Thymus (tissue), 14 donors: ENCODE measurements at places on chromosomes 16 and 17.

GRCh38 chr17:10032118-10032852 is 127.2 kb upstream of the RCVRN start:
- no peak for DNase-seq

DNA sequence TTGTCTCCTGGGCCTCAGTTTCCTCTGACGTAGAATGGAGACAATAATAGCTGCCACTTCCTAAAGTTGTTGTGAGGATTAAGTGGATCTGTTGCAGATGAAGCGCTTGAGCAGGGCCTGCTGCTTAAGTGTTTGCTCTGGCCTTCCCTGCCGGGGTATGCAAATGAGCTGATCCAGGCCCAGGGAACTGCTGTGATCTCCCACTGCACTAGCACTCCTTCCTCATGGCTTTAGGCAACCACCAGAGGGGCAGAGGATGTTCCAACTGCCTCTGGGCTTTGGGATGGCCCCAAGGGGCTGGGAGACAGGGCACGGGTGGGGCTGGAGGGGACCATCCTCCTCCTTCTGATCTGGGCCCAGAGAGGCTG is 6.2 kb downstream of the SBK1 start:
- DNase-seq = no peak

DNA sequence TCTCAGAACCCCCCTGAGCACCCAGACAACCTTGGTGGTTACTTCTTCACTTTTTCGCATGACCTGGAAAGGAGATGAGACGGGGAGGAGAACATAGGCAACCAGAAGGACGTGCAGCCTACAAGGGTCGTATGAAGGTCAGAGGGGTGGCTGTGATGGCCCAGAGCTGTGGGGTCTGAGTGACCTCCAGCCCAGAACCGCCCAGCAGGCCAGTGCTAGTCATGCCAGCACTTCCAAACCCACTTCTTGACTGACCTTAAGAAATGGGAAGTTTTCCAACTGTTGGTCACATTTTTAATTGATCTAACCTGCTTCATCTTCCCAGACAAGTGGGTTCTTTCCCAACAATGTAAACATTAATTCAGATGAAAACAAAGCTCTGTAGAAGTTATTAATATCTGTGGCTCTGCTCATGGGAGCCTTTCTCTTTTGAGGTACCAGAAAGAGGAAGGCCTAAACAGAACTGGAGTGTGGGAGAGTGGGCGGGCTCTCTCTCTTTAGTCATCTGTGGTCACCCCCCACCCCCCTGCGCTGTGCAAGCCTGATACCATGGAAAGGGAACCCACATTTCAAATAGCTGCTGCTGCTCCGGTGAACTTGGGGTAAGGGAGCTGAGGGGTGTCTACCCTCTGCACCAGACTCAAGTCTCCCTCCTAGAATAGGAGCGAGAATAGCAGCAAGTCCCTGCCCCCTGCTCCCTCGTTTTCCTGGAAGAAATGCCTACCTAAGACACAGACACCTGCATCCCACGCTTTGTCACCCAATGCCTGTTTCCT is 101.6 kb downstream of the RAB11FIP4 start:
- no peak for DNase-seq

GRCh38 chr17:8828517-8828875 is 29.3 kb upstream of the MFSD6L start:
- no peak for DNase-seq

- no peak for DNase-seq
Measured at GRCh38 chr17:38443356-38444031, 15.2 kb downstream of the ARHGAP23 start.

- no peak for DNase-seq
Measured at GRCh38 chr17:68182011-68182306, 65.9 kb upstream of the AMZ2 start.

- DNase-seq = no peak
Measured at GRCh38 chr17:47708864-47709541, 15.0 kb downstream of the TBKBP1 start.

- DNase-seq = no peak
Measured at GRCh38 chr16:86739178-86739577, 160.8 kb downstream of the FOXL1 start.

GRCh38 chr17:81961521-81962498 is 823 bp upstream of the NOTUM start:
- no peak for DNase-seq

GRCh38 chr16:67164599-67165061 is at the start of gene HSF4:
TSS of gene HSF4 (plus strand) at chr16:67164745. CDS start at chr16:67164812, 67 bp downstream.
- DNase-seq = no peak

- DNase-seq = no peak
Measured at GRCh38 chr16:50270510-50271147, 4.3 kb downstream of the ADCY7 start.

DNA sequence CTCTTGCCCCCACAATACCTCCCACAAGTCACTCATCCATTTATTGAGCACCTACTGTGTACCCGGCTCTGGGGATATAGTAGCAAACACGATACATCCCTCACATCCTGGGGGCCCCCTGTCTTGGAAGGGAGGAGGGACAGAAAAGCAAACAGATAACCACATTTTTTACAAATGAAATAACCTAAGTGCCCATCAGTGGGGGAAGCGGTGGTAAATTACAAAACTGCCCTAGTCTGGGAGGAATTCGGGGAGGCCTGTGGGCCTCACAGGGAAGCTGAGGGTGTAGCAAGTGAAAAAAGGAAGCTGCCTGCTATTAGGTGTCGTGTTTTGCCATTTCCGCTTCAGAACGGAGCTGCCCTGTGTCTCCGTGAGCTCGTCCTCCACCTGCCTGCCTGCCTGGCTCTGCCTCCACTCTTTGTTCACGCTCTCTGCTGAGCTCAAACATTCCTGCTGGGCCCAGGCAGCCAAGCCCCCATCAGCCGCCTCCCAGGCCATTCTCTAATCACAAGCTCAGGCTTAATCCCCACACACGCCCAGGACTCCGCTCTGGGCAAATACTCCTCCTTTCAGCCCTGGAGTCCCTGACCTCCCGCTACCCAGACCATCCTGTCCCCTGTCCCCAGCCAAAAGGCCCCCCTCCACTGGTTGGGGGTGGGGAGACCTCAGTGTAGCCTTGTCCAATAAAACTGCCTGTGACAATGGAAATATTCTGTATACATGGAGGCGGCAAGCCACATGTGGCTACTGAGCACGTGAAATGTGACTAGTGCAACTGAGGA is 10.2 kb upstream of the SEC14L5 start:
- DNase-seq = no peak

DNA sequence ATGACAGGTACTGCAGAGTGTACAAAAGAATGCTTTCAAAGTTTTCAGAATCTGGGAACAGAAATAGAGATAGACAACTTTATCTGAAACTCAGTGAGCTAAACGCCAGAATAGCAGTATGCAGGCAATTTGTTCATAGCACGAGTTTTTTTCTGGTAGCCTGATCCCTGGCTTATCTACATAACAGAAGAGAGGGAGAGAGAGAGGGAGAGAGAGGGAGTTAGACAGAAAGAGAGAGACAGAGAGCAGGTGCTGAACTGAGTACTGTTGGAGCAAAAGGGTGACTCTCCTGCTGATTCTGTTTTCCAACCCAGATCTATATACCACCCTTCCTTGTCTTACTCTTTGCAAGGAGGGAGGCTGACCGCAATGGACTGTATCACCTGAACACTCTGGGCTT is 388.0 kb upstream of the CA10 start:
- DNase-seq = no peak

DNA sequence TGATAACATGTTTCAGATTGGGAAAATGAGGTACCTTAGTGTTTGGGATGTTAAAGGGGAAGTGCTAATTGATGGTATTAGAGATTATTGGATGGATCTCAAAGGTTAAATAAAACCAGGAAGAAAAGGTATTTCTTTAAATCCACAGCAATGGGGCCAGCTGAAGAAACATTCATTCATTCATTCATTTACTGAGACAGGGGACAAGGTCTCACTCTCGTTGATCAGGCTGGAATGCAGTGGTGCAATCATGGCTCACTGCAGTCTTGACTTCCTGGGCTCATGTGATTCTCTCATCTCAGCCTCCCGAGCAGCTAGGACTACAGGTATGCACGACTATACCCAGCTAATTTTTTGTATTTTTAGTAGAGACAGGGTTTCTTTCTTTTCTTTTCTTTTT is 19.8 kb downstream of the EARS2 start:
- no peak for DNase-seq

DNA sequence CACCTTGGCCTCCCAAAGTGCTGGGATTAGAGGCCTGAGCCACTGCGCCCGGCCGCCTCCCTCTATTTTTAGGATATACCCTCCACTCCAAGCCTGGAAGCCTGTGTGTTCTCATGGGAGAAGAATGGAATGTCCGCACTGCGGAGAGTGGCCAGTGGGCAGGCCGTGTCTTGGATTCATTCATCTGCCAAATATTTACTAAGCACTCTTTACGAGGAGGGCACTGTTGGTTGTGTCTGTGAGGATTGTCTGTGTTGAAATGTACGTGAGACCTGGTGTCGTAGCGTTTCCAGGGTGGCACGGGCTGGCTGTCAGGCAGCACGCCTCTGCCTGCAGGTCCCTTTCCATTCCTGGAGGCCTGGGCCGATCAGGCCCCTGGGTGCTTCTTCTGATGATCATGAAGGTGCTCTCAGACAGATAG is 19.2 kb downstream of the PGS1 start:
- DNase-seq = no peak

DNA sequence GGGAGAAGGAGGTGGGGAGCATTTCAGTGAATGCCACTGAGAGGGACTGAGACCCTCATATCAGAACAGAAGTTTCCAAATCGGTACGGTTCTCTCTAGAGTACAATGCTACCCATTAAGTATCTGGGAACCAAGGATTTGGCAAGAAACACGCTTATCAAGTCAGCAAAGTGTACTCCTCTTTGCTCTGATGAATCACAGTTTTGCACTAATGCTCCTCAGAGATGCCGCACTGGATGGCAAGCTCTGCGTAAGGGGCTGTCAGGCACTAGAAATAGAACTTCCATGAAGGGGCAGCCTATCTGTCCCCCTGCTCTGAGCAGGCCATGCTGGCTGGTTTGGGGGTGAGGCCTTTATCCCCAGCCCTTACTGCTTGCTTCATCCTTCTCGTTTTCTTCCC is 4.8 kb upstream of the ABCC12 start:
- no peak for DNase-seq

- no peak for DNase-seq
Measured at GRCh38 chr16:51500306-51500705, 349.2 kb upstream of the SALL1 start.

- no peak for DNase-seq
Measured at GRCh38 chr17:40561871-40562611, 3.2 kb downstream of the CCR7 start.

DNA sequence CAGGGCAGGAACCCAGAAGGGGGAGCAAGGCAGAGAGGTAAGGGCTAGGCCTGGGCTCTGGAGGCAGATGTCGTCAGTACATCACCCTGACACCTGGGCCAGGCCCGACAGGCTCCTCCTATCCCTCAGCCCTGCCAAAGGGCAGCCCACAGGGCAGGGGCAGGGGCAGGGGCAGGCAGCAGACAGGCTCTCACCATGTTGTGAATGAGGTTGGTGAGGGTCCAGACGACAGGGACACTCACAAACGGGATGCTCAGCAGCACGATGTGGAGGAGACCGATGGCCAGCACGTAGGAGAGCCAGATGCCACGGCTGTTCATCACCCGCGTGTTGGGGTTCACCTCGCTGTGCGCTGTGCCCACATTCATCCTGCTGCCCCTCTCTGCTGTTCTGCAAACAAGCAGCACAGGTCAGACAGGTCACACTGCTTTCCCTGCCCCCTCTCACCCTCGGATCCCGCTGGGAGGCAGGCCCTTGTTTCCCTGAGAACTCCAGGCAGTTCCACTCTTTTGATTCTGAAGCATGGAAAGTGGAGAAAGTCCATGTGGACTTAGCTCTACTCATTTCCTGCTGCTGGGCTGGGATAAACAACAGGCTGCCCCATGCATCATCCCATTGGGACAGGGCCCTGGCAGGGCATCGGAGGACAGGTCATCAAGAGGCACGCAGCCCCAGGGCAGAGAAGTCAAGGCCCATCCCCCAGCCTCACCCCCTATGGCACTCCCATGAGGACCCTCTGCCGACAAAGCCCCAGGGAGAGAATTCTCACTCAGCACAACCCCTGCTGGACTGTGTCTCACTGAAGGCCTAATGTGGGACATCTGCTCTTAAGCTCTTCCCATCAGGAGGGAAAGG is 3.3 kb downstream of the ORMDL3 start:
- DNase-seq = no peak

DNA sequence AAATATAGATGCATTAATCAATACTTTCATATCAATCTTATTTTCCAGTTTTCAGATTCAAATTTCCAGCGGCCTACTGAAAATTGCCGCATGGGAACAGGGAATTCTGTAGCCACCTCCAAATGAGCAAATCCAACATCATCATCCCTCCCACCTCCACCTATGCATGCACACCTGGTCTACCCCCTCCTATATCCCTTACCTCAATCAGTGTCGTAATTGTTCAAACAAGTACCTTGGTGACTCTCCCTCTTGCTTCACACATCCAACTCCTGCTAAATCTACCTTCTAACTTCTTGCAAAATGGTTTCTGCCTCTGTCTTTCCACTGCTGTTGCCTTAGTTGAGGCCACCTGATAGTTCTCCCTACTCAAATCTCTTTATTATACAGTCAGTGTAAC is 160.1 kb downstream of the SOX9 start:
- no peak for DNase-seq

DNA sequence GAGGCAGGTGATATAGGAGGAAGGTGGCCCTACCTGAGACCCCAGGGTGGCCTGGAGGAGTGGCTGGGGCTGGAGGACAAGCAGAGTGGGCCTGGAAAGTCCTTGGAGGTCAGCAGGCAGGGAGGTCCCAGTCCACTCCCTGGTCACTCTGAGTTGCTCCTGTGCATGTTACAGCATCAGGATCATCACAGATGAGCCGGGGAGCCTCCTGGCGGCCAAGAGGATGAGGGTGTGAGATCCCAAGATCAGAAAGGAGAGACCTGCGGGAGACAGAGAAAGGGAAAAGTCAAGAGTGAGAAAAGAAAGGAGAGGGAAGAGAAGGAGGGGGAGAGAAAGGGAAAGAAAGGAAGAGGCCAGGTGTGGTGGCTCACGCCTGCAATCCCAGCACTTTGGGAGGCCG is 71.7 kb downstream of the MRM1 start:
- DNase-seq = no peak

DNA sequence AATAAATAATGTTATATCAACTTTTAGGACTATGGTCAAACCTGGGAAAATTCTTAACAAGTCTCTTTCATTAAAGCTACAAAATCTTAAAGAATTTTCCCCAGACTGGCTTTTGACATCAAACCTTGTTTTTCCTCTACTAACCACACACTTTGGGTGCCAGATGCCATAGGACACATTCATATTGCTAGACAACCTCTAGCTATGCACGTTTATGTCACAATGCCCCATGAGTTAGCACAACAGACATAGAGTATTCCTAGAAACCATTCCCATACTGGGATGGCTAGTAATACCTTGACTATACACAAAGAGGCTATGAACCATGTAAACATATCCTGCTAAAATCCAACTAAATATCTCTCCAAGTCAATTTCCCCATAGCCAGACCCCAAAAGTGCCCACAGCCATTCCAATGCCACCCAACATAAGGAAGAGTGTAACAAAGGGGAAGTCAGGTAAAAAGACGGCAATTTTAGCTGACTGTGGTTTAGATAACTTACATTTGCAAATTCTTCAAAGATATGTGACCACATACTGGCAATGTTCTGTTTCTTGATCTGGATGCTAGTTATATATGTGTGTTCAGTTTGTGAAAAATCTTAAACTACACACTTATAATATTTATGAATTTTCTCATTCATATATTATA is 23.4 kb downstream of the SMURF2 start:
- DNase-seq = no peak
